ENCODE measurements at places on chromosomes 6 and 20.

- DNase-seq, result peak; percentile 89
Observed at GRCh38 chr20:25865715-25866656, 169.3 kb upstream of the ZNF337 start.

- DNase-seq, result no peak
Observed at GRCh38 chr6:87350516-87350915, 5.9 kb downstream of the C6orf163 start.

DNA sequence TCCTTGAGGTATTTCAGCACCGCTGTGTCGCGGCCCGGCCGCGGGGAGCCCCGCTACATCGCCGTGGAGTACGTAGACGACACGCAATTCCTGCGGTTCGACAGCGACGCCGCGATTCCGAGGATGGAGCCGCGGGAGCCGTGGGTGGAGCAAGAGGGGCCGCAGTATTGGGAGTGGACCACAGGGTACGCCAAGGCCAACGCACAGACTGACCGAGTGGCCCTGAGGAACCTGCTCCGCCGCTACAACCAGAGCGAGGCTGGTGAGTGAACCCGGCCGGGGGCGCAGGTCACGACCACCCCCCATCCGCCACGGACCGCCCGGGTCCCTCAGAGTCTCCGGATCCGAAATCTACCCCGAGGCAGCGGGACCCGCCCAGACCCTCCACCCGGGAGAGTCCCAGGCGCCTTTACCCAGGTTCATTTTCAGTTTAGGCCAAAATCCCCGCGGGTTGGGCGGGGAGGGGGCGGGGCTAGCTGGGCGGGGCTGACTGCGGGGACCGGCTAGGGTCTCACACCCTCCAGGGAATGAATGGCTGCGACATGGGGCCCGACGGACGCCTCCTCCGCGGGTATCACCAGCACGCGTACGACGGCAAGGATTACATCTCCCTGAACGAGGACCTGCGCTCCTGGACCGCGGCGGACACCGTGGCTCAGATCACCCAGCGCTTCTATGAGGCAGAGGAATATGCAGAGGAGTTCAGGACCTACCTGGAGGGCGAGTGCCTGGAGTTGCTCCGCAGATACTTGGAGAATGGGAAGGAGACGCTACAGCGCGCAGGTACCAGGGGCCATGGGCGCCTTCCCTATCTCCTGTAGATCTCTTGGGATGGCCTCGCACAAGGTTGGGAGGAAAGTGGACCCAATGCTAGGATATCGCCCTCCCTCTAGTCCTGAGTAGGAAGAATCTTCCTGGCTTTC lies 693 bp downstream of the HLA-F start:
- DNase-seq, result peak; percentile 80

DNA sequence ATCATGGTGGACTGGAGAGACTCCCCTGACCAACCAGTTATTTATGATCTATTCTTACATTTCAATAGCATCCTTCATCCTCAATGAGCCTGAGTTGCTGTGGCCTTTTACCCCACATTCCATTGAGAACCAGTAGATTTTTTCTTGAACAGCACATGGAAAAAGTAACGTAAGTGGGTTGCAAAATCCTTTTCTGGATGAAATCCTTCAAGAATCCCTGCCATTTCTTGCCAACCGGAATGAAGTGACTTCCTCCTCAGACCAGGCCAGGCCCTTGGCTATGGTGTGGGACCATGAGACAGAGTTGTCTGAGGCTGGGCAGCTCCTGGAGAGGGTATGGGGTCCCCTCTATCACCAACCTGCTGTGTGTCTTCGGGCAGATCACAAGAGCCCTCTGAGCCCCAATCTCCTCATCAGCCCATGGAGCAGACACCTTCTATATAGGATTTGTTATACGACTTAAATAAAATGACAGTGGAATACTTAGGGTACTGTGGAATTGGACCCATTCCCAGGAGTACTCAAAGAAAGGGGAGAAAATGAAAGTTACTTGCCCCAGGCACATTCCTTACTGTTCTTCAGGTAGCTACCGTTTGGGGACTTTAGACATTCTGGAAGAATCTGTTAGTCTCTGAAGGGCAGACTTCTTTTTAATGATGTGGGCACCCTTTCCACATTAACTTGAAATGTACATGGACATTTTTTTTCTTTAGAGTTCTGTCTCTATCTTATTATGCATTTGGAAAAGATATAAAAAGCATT lies 10.9 kb downstream of the EYA2 start:
- DNase-seq, result no peak

DNA sequence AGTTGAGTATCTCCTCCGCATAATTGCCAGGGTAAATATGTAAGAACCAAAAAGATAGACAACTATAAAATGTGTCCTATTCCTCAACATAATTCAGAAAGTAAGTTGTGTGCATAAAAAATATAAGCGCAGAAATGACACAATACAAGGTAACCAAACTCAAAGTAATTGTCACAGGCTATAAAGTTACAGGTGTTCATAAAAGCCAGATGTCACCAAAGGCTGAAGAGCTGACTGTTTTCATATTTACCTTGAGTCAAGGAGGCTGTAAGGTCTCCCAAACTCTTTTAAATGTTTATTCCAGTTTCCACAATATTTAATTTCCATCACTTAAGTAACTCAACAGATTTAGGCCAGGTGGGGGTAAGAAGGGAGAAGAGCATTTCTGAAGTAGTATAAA lies 192.2 kb upstream of the MARCKS start:
- no peak for DNase-seq

- DNase-seq, result no peak
Observed at GRCh38 chr6:112931832-112932231, 584.7 kb downstream of the RFPL4B start.

DNA sequence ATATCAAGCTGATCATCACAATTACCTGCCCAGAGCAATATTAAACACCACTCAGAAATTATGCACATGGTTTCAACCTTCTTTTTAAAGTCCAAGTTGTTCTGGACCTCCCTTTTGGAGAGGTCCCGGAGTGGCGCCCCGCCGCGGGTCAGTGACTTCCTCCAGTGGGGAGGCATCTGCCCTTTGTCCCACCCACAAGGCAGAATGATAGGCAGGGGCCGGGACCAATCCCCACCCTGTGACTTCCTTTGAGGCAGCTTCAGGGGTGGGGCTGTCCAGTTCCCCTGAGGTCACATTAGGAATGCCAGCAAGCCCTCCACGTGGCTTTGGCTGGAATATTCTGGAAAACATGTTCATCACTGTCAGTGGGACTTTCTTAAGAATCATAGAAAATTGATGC lies 207.0 kb downstream of the ANKRD60 start:
- peak; percentile 50 for DNase-seq

GRCh38 chr20:2292416-2293110 lies 3.2 kb upstream of the TGM3 start:
- DNase-seq, result no peak

- DNase-seq, result no peak
Observed at GRCh38 chr20:4866429-4866828, 134.9 kb downstream of the SLC23A2 start.

DNA sequence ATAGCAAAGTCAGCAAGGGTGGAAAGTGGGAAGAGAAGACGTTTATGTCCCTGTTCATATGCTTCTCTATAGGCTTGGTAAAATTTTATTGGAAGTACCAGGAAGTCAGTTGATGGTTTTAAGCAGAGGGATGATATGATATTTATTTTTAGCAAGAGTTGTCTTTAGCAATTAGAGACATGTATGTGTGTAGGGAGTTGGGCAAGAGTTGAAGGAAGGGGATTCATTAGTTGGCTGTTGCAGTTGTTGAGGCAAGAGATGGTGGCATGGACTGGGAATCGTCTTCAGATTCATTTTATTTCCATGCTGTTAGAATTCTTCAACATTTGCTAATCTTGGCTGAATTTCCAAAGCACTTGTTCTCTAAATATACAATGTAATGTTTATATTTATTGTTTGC lies 85.6 kb downstream of the QKI start:
- DNase-seq, result no peak

- DNase-seq, result no peak
Observed at GRCh38 chr6:168291450-168291849, 28.1 kb downstream of the DACT2 start.

GRCh38 chr6:7642791-7643190 lies 52.8 kb downstream of the SNRNP48 start:
- no peak for DNase-seq

- peak; percentile 10 for DNase-seq
Observed at GRCh38 chr6:169779092-169779815, 27.8 kb downstream of the ERMARD start.

GRCh38 chr6:165729307-165729936 lies 66.4 kb upstream of the PDE10A start:
- no peak for DNase-seq

DNA sequence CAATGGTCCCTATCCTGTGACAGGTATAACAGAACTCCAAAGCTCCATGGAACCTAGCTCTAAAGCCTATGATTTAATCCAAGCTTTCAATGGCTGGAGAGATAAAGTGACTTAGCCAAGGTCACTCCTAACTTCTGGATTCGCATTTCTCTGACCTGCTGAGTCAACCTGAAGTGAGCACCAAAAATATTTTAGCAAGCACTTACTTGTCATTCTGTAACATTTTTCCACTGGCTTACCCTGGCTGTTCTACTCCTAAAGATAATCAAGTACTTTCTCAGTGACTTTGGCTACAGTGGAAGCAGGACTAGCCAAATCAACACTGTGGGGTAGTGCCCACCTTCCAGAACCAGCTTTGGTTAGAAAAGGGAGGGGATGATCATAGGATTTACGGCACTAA lies 188.3 kb downstream of the OGFRL1 start:
- no peak for DNase-seq

DNA sequence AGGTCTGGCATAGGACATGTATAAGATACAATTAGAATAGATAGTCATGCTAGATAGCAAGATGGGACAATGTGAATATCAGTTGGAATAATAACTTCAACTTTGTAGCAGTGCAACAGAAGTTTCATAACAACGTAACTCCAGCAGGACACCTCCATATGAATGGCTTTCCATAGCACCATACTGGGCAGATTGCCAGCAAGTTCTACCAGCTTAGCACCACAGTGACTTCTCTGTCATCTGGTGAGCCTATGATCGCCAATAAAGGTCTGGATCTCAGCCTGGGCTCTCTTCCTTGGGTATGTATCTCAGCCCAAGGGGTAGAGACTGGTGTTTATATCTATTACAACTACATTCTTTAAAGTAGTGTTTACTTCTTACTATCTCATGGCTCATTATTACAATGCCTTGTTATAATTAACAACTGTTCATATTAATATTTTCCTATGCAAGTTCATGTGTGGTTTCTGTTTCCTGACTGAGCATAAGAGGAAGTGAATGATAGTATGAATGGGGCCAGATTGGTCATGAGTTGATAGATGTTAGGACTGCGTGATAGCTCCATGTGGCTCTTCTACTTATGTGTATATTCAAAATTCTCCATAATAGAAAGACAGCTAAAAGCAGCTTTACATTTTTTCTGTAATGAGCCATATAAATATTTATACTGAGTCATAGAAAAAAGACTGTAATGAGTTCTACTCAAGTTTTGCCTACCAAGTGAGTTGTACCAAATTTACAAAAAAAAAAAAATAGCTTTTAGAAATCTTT lies 22.9 kb downstream of the HTR1B start:
- no peak for DNase-seq

DNA sequence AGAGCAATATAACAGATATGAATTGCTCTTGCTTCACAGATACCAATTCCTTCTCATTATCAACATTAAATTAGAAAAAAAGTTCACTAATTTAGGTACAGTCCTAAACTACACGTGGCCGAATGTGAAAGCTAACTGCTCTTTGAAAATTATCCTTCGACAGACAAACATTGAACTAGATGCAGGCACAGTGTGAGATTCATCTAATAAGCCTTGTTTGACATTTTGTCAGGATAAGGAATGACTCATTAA lies 1.1 kb downstream of the FAM184A start:
- DNase-seq, result no peak

GRCh38 chr20:34875642-34876405 lies 588 bp upstream of the ACSS2 start:
- peak; percentile 100 for DNase-seq

GRCh38 chr6:27076116-27076515 lies 171.4 kb upstream of the PRSS16 start:
- no peak for DNase-seq

GRCh38 chr6:149859938-149860337 lies 4.2 kb downstream of the LRP11 start:
- no peak for DNase-seq

- DNase-seq, result no peak
Observed at GRCh38 chr6:18335948-18336347, 51.2 kb upstream of the RNF144B start.

- DNase-seq, result peak; percentile 54
Observed at GRCh38 chr6:35719830-35720733, 16.8 kb upstream of the ARMC12 start.

- DNase-seq, result no peak
Observed at GRCh38 chr6:6631053-6631452, 42.5 kb downstream of the LY86 start.

GRCh38 chr6:79713701-79714322 lies 82.7 kb downstream of the SH3BGRL2 start:
- DNase-seq, result peak; percentile 41

DNA sequence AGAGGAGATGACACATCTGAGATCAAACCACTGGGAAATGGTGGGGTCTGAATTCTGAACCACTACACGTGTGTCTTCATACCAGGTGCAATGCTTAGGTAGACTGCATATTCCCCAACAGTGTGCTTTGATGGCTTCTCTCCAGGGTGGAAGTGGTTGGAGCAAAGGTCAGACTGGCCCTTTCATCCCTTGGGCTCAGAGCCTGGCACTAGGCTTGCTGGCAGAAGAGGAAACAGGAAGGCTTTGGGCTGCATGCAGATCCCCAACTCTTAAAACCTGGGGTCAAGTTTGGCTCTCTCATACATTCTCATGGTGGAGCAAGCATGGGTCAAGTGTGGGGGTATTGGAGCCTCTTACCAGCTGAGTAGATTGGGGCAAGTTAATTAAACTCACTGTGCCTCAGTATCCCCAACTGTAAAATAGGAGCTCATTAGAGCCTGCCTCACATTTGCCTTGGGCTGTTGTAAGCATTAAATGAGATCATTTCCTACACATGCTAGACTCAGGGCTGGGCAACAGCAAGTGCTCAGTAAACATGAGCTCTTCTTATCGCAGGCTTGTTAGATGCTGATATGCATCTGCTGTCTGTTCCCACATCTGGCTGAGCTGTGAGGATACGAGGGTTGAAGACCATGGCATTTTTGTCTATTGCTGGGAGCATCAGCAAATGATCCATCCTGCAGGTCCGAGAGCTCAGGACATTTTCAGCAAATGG lies 51.6 kb upstream of the FAM83D start:
- DNase-seq, result no peak

GRCh38 chr6:154555073-154555677 lies 44.7 kb upstream of the CNKSR3 start:
- DNase-seq, result no peak

- DNase-seq, result no peak
Observed at GRCh38 chr6:126182650-126183311, 157.1 kb upstream of the CENPW start.

GRCh38 chr20:25040438-25040831 lies 17.5 kb downstream of the ACSS1 start:
- DNase-seq, result no peak

DNA sequence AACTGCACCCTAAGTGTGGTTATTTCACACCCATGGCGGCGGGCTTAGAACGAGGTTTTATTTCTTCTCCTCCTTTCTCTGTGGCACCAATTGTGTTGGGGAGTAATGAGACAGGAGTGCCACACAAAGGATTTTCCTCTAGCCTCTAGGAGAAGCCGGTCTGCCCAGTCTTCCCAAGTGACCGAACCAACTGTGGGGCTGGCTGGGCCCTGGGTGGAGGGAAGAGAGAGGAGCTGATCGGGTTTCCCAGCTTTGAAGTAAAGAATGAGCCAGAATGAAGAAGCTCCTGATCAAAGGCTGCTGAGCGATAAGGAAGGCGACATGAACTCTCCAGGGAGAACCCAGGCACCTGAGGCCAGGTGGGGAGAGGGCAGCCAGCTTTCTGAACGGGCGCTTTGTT lies 616.0 kb upstream of the BTBD3 start:
- no peak for DNase-seq
